Activated CD8-positive, alpha-beta T cell treated with anti-CD3 and anti-CD28 coated beads for 36 hours (primary cell): ENCODE measurements at places on chromosomes 2 and 18.

- DNase-seq, result no peak
These were observed 2.3 kb downstream of the PIKFYVE start for GRCh38 chr2:208268156-208268952.

- DNase-seq, result no peak
These were observed 8.4 kb downstream of the ACSL3 start for GRCh38 chr2:222869252-222869560.

GRCh38 chr2:42450136-42450535 lies 43.6 kb downstream of the KCNG3 start:
- DNase-seq, result no peak

DNA sequence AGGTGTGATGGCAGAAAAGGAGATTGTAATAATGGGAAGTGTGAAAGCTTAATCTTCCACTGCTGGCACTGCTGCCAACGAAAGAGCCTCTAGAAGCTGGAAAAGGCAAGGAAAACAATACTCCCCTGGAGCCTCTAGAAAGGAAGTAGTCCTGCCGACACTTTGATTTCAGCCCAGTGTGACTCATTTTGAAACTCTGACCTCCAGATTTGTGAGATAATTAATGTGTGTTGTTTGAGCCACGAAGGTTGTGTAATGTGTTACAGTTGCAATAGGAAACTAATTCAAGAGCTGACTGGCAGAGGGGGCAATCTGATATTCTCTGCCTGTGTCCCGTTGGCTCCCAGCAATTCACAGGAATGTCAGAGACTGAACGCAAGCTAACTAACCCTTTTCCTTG lies 219.2 kb upstream of the UBE2E3 start:
- DNase-seq, result no peak

DNA sequence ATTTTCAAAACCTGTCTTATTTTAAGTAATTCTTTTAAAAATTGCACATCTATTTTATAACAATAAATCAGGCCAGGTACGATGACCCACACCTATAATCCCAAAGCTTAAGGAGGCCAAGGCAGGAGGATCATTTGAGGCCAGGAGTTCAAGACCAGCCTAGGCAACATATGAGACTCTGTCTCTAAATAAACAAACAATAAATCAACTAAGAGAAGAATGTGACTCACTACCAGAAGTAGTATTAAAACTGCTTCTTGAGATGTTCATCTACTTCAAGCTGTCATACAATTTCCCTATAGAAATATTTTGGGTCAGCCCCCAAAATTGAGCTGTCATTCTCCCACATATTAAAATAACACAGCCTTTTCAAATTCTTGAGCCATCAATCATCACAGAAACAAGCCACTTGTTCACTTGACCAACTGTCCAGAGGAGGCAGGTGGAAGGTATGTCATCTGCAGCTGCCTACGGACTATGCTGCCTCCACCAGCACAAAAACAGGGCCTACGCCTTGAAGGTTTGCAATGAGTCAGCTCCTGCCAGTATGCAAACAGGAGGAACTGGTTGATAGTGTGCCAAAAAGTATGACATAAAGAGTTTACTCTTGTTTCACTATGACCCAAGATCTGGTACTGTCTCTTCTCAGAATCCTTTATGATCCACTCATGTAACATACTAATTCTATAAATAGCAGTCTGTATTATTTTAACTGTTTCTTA lies 33.6 kb downstream of the KIDINS220 start:
- DNase-seq, result peak; percentile 68

DNA sequence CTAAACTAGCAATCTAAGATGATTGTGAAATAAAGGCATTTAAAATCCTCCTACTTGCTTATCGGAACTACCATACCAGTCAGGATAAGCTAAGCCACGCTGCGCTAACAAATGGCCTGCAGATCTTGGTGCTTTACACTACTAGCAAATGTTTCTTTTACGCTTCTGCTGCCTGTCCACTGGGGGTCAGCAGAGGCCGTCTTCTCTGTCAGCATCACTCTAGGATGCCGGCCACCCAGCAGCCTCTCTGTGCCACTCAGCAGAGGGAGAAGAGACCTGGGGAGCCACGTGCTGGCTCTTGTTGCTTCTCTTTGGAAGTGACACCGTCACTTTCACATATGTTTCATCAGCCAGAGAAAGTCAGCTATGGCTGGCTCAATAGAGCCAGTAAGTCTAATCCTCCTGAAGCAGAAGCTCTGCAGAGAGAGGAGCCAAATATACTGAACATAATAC lies 36.6 kb downstream of the COPS8 start:
- peak; percentile 75 for DNase-seq

DNA sequence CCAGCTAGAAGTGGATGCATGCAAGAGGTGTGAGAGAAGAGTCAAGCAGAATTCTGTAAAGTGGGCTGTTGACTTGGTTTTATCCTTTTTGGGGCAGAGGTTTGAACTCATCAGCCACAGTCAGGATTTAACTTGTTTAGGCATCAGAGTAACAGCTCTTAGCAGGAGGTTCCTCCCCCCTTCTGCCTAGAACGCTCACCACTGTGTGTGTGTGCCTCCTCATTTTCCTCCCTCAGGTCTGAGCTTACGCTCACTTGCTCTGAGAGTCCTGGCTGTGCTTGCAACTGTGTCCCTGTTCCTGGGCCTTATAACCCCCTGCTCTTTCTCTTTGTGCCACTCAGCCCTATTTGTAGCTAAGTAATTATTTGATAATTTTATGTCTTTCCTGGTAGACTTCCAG lies 167.9 kb downstream of the TMEM182 start:
- no peak for DNase-seq

DNA sequence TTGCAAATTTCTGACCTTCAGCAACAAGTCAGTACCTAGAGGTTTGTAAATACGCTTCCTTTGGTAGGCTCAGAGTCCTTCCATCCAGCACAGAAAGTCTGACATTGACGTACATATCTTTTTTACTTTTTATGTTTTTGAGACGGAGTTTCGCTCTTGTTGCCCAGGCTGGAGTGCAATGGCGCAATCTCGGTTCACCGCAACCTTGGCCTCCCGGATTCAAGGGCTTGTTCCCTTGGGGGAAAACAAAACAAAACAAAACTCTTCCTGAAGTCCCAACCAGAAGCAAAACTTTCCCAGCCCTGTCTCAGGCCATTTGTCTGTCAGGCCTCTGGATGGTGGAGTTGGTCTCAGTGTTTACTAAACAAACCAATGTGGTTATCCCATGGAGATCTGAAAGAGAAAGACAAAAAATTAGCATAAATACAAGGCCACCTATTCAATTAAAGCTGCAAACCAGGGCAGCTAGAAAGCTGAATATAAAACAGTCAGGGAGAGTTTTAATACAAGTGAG lies 29.6 kb upstream of the ATL2 start:
- no peak for DNase-seq

DNA sequence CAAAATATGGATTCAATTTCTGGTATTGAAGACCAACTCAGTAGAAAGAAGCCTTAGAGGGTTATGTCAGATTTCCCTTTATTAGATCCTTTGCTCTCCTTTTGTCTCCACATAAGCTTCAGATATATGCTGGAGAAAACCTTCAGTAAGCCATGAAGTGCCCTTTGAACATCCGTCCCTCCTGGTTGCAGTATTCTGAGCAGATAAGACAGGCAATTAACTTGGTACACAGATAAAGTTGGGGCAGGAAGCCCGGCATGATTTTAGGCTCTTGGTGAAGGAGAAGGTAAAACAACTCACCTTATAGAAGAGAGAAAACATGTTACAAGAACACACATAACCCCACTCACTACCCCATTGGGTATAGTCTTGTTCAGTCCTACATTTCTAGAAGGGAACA lies 76.4 kb downstream of the SRD5A2 start:
- DNase-seq, result no peak
